ENCODE measurements at places on chromosomes 5 and 9.

DNA sequence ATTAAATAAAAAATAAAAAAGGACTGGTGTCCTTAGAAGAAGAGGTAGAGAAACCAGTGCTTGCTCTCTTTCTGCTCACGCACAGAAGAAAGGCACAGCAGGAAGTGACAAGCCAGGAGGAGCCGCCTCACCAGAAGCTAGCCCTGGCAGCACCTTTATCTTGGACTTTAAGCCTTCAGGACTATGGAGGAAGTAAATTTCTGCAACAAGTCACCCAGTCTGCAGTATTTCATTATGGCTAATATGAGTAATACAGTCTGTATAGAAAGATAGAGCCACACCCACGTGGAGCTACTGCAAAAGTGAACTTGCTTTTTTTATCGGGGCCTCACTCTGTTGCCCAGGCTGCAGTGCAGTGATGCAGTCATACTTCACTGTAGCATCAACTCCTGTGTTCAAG, 68.4 kb downstream of the PDZD2 start:
- no peak for DNase-seq

DNA sequence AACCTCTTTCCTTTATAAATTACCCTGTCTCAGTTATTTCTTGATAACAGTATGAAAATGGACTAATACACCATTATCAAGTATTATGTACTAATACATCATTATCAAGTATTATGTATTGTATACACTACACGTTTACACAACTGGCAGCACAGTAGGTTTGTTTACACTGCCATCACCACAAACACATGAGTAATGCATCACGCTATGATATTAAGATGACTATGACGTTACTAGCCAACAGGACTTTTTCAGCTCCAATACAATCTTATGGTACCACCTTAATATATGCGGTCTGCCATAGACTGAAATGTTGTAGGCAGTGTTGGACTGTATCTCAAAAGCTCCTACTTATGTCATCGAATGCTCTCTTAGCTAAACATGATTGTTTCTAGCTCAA, 28.2 kb downstream of the PRELID2 start:
- DNase-seq = no peak

GRCh38 chr9:134328341-134328840, 2.1 kb downstream of the RXRA start:
- no peak for DNase-seq

DNA sequence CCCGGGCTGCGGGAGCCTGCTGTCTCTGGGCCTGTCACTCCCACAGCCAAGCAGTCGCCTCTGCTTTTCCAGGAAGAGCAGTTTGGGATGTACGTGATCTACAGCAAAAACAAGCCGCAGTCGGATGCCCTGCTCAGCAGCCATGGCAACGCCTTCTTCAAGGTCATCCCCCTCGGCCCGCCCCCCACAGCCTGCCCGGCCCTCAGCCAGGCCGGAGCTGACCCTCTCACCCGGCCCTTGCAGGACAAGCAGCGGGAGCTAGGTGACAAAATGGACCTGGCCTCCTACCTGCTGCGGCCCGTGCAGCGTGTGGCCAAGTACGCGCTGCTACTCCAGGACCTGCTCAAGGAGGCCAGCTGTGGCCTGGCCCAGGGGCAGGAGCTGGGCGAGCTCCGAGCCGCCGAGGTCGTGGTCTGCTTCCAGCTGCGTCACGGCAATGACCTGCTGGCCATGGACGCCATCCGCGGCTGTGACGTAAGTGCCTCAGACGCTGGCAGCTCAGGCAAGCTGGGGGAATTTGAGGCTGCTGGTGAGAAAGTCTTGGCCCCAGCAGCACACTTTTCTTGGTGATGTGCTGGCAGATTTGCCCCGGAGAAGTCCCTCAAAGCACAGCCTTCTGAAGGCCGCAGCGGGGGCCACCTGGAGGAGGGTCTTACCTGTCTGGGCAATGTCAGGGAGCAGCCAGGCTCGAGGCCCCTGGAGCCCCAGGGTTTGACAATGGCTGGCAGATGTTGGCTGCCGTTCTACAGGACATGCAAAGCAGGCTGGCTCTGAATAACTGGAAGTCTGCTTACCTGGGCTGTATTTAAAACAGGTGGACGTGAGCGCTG, 20.1 kb upstream of the LRRC14B start:
- DNase-seq = no peak

DNA sequence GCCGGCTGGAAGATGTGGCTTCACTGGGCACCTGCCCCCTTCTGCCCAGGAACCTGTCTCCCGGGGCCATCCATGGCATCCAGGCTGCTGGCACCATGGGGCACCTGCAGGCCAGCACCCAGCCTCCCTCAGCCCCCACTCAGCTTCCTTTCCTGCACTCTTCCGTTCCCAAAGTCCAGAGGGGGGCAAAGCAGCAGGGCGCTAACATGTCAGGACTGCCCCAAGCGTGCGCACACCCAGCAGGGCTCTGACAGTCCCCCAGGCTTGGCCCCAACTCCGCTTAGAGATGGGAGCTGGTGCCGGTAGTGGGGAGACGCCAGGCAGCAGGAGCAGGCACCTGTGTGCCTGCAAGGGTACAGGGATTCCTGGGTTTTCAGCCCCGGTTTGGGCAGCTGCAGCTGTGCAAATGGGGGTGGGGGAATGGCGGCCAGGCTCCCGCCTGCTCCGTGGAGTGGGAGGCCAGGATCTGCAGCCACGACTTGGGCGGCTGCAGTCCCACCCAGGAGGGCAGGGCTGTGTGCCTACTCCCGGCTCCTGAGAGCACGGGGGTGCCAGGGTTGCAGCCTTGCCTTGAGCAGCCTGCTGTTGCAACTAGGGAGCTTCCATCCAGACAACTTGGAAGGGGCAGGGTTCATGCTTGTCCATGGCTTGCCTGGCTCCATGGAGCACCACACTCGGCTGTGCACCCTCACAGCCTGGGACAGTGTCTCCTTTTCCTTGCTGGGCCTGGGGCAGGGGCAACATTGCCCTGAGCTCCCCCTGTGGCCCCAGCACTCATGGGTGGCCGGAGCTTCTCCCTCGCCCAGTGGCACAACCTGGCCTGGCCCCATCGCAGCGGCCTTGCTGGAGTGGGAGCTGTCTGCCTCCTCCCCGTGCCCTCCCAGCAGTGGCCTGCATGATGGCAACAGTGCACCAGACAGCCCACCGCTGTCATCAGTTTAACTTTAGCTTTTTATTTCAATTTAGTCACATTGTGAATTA, 561.1 kb downstream of the MTRR start:
- no peak for DNase-seq

DNA sequence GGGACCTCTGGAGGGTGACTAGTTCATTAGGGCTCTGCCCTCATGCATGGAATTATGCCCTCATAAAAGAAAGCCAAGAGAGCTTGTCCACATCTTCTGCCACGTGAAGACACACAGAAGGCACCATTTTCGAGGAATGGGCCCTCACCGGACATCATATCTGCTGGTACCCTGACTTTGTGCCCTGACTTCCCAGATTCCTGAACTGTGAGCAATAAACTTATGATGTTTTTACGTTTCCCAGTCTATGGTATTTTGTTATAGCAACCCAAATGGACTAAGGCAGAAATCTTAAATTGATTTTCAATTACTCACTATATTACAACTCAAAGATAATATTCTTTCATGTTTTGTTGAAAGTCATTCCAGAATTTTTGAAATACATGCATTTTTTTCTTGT, 163.8 kb upstream of the PAPPA start:
- DNase-seq = no peak

- no peak for DNase-seq
Measured at GRCh38 chr5:28517691-28518090, 1479.3 kb upstream of the CDH9 start.
